ENCODE measurements at places on chromosomes 4 and X.

GRCh38 chrX:112820364-112821268 lies 20.0 kb downstream of the AMOT start:
- no peak for DNase-seq

DNA sequence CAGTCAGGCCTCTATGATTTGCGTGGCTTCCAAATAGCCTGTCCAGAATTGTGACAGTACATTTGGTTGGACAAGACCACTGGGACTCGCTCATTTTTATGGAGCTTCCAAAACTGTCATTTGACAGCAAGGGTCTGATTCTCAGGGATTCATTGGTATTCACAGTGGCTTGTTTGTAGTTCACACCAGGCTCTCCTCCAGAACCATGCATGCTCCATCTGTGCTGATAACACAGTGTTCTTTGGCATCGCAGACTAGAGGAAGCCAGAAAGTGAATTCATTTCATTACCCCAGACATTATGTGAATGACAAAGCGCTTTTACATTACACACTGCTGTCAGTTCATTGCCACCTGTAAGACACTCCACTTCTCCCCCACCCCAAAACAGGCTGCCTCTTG lies 208.3 kb downstream of the ARHGAP10 start:
- DNase-seq: no peak

GRCh38 chrX:93332329-93332728 lies 341.0 kb downstream of the NAP1L3 start:
- DNase-seq: no peak

DNA sequence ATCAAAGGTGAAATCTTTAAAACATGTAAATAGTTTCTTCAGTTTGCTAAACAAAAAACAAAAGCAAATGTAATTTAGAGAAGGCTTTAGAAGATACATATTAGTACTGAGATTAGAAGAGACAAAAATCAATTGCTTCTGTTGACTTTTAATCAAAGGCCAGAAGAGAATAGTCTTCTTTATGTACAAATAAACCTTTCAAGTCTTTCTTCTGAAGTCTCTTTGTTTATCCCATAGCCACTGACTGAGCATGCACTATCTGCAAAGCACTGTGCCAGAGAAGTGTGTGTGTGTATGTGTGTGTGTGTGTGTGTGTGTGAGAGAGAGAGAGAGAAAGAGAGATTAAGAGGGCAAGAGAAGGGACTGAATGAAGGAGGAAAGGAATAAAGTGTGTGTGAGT lies 198.4 kb downstream of the GLUD2 start:
- DNase-seq: no peak

GRCh38 chrX:106203315-106203714 lies 35.2 kb downstream of the PWWP3B start:
- DNase-seq: no peak

DNA sequence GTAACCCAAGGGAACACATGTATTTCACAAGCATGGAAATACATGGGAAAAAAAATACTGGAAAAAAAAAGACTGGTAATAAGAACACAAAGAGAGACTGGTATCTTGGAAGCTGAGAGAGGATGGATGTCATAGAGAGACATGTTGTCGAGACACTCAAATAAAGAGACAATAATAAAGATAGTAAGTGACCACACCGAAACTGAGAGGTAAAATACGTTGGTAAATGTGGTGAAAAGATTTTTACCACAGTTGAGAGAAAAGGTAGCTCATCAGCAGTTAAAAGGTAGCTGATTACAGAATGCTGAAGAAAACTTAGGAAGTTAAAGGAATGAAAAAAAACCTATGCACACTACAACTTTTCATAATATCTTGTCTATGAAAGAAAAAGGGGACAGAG lies 81.1 kb downstream of the ARAP2 start:
- no peak for DNase-seq

GRCh38 chr4:164846566-164846965 lies 30.4 kb upstream of the APELA start:
- no peak for DNase-seq

- no peak for DNase-seq
Measured at GRCh38 chrX:140274811-140275525, 229.9 kb downstream of the SOX3 start.

GRCh38 chrX:7115557-7115956 lies 32.0 kb upstream of the STS start:
- no peak for DNase-seq

DNA sequence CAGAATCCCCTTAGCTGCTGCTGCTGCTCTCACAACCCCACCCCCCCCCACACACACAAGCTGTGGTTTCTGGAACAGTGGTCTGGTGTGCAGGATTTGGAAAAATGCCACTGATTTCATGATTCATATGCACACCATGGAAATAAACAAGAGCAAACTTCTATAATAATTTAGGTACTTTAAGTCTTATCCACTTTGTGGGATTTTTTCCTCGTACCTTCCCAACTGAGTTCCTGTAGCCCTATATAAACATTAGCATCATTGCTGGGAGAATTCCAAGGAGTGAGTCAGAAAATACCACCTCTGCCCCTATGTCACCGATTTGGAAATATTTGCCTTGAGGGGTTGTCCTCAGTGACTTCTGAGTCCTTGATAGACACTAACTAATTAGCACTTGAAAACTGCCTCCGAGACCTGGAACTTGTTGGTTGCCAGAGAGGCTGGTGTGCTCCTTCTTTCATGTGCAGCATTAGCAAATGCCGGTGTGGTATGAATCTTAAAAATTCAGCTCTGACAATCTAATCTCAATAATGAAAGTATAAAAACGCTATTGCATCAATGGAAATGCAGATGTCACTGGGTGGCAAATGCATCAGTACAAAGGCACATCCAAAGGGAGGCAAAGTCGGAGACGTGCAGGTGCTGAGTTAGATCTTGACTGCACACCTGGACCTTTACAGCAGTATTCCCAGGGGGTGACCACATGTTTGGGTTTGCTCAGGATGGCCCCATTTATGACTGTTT lies 61.8 kb downstream of the CPE start:
- no peak for DNase-seq

DNA sequence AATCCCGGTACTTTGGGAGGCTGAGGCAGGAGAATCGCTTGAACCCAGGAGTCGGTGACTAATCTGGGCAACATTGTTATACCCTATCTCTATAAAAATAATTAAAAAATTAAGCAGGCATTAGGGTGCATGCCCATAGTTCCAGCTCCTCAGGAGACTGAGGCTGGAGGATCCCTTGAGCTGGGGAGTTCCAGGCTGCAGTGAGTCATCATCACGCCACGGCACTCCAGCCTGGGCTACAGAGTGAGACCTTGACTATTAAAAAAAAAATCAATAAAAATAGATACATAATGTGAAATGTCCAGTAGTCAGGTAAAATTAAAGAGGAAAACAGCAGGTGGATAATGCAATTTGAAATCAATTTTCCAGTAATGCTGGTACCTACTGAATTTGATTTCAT lies 14.6 kb downstream of the ADGRL3 start:
- DNase-seq: no peak

GRCh38 chr4:113145519-113146291 lies 96.3 kb downstream of the ANK2 start:
- DNase-seq: no peak

- no peak for DNase-seq
Measured at GRCh38 chrX:12741416-12741815, 49.8 kb upstream of the PRPS2 start.

DNA sequence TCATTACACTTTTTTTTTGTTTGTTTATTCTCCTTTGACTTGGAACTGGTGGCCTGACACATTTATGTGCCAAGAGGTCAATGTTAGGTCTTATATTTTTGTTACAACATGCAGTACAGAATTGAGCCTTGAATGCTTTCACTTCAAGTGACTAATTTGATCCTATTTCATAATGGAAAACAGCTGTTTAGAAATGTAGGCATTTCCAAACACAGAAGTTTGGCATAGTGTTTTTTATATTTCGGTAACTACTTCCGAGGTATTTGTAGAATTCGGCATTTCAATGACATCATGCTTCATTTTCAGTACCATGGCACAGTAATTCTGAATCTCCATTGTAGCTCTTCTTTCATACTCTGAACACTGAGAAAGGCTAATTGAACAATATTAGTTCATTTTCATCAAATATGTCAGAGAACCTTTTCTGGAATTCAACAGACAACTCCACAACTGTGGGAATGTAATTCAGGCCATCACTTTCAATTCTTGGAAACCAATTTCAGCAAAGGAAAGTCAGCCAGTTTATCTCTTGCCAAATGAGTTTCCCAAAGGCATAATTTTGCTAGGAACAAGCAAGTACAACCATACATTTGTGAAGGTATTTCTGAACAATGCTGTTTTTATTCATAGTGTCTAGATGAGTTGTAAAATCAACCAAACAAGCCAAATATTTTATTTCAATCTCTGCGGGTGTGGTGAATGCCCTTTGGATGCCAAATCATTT lies 11.4 kb downstream of the FAM120C start:
- no peak for DNase-seq

GRCh38 chr4:633406-633805 lies 8.0 kb downstream of the PDE6B start:
- no peak for DNase-seq

GRCh38 chr4:73725985-73726384 lies 14.4 kb upstream of the CXCL8 start:
- no peak for DNase-seq

DNA sequence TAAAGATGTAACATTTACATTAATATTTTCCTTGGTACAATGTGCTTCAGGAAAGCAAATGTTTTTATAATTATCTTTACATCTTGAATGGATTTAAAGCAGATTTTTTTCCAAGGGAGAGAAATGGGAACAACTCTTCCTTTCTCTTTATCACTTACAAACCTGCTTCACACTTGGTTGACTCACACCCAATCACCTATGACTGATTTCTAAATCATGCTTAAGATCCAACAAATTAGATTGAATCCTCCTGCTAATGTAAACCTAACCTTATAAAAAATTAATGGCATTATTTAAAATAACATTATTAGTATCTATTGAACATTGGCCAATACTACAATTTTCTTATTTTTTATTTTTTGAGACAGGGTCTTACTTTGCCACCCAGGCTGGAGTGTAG lies 127.1 kb downstream of the INPP4B start:
- DNase-seq: no peak

GRCh38 chr4:58247792-58248191 lies 1137.6 kb upstream of the IGFBP7 start:
- no peak for DNase-seq

GRCh38 chrX:139044680-139045079 lies 333.2 kb upstream of the FGF13 start:
- no peak for DNase-seq

- no peak for DNase-seq
Measured at GRCh38 chrX:63283348-63283747, 67.8 kb downstream of the SPIN4 start.

DNA sequence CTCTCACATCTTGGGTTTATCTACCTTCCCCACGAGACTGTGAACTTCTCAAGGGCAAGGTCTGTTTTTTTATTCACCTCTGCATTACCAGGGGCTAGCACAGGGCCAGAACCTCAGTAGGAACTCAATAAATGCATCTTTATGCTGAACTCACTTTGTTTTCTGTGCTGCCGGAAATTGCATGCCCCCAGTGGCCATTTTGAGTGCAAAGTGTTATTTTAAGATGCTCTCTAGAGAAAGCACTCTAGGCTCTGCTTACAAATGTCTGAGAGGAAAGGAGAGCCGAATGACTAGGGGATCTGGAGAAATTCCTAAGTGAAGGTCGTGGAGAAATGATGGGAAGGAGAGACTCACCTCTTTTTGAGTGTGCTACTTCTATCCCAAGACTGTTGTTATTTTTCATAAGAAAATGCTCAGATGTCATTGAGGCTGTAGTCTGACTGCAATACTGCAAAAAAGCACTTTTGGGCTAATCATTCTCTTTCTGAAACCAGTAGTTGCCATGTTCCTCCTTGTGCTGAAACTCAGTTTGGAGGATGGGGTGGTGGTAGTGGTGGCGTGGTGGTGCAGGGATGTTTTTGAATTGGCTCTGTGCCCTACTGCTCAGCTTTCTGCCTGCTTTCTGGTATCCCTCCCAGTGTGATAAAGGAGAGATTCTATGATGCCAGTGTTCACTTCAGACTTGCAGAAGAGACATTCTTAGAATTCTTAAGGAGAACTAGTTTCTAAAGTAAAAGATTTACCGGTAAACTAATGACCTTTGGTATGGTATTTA lies 41.3 kb downstream of the DOCK11 start:
- no peak for DNase-seq

GRCh38 chrX:83845397-83845796 lies 15.5 kb upstream of the CYLC1 start:
- no peak for DNase-seq

DNA sequence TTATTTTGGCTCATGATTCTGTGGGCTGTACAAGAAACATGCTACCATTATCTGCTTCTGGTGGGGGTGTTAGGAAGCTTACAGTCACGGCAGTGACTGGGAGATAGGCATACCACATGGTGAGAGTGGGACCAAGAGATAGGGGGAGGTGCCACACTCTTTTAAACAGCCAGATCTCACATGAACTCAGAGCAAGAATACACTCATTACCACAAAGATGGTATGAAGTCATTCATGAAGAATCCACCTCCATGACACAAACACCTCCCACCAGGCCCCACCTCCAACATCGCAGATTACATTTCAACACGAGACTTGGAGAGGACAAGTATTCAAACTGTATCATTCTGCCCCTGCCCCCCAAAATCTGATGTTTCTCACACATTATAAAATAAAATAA lies 2396.7 kb downstream of the PCDH7 start:
- no peak for DNase-seq

DNA sequence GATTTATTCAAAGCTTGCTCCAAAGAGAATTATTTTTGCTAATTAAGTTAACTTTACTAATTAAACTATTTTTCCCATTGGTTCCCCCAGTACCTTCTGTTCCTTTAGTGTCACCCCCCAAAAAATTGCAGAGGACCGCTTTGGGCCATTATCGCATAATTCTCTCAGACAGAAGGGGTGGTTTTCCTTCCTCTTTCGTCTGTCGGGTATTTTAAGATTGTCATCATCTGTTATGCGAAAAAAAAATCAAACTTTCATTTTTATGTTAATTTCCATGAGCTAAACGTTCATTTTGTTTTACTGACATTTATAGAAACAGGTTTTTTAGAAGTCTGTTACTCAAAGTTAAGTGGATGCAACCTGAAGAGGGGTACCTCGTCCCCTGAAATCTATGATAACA lies 76.2 kb upstream of the DDX3X start:
- DNase-seq: no peak

GRCh38 chr4:26729547-26729946 lies 131.1 kb upstream of the STIM2 start:
- no peak for DNase-seq

GRCh38 chr4:127685292-127685691 lies 44.9 kb upstream of the SLC25A31 start:
- no peak for DNase-seq
